ENCODE measurements at places on chromosomes 1 and 21.

- DNase-seq, result peak; percentile 100
Measured at GRCh38 chr1:24018611-24019580, 38.8 kb upstream of the SRSF10 start.

- no peak for DNase-seq
Measured at GRCh38 chr1:112678605-112679004, 4.1 kb downstream of the MOV10 start.

DNA sequence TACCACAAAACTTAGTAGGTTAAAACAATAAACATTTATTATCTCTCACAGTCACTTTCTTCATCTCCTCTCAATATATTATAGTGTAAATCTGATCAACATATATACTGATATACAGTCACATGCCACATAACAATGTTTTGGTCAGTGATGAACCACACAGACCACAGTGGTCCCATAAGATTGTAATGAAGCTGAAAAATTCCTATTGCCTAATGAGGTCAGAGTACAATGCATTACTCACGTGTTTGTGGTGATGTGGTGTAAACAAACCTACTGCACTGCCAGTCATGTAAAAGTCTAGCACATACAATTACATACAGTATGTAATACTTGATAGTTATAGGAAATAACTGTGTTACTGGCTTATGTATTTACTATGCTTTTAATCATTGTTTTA is 30.1 kb downstream of the OLFML3 start:
- peak; percentile 64 for DNase-seq

DNA sequence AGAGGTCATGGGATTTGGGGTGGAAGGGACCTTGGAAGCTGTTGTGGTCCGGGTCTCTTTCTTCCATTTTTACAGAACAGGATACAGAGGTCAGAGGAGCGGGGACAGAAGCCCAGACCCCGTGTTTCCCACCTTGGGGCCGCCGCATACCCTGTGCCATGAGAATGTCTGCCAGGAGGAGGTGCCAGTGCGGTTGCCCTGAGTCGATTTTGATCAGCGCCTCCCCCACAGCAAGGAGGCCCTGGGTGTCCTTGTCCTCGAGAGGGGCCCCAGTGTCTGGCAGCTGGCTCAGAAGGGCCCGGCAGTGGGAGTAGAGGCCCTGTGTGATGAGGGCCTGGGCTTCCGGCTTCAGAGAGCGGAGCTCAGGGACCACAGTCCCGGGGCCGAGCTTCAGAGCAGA is 12.3 kb upstream of the MMEL1 start:
- no peak for DNase-seq

DNA sequence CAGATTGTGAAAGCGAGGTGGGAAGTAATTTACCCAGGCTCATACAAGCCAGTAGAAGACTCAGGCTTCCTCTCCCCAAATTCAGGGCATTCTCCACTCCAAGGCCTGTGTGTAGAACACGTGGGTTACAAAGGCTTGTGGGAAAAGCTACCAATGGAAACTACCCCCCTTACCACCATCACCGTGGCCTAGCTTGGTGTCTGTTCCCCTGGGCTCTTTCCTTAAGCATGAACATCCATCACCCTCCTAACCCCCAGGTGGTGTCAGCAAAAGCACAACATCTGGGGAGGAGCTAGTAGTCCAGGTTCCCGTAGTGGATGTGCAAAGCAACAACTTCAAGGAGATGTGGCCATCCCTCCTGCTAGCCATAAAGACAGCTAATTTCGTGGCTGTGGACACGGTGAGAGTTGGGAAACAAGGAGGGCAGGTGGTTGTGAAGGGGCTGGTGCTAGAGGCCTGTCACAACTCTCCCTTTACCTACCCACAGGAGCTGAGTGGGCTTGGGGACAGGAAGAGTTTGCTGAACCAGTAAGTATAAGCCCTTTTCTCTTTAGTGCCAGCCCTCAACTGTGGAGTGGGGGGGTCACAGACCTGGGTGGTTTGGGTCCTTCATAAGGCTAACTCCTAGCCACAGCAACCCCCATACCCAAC is 701 bp upstream of the MUTYH start:
- DNase-seq, result no peak

DNA sequence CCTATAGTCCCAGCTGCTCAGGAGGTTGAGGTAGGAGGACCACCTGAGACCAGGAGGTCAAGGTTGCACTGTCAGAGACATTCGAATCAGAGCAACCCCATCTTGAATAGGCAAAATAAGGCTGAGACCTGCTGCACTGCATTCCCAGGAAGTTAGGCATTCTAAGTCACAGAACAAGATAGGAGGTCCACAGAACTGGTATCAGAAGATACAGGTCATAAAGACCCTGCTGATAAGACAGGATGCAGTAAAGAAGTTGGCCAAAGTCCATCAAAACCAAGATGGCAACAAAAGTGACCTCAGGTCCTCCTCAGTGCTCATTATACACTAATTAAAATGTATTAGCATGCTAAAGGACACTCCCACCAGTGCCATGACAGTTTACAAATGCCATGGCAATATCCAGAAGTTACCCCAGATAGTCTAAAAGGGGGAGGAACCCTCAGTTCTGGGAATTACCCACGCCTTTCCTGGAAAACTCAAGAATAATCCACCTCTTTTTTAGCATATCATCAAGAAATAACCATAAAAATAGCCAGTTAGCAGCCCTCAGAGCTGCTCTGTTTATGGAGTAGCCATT is 65.2 kb upstream of the KLHDC7A start:
- DNase-seq, result no peak
